ENCODE measurements at places on chromosomes 12 and 14.

DNA sequence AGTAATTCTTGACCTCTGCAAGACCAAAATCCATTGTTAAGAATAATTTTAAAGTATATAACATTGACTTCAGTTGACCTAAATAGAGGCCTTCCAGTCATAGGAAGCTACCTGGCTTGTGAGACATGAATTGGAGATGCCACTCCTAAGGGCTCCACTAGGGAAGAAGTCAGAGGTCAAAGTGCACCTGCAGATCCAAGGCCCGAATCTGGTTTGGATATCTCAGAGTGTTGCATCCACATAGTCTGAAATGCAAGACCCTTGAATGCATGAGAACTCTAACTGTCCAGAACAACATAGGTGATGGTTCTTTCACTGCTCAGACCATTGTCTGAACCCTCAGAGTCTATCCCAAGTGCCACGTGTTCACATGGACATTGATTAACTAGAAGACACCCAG lies 22.4 kb downstream of the RFX4 start:
- DNase-seq, result no peak

GRCh38 chr14:65850429-65851135 lies 438.1 kb downstream of the FUT8 start:
- DNase-seq, result no peak

- DNase-seq, result peak; percentile 91
Observed at GRCh38 chr12:52191841-52192791, at the start of gene KRT80. Gene KRT80 (minus strand): TSS chr12:52192014. CDS start chr12:52191902, 112 bp downstream.

DNA sequence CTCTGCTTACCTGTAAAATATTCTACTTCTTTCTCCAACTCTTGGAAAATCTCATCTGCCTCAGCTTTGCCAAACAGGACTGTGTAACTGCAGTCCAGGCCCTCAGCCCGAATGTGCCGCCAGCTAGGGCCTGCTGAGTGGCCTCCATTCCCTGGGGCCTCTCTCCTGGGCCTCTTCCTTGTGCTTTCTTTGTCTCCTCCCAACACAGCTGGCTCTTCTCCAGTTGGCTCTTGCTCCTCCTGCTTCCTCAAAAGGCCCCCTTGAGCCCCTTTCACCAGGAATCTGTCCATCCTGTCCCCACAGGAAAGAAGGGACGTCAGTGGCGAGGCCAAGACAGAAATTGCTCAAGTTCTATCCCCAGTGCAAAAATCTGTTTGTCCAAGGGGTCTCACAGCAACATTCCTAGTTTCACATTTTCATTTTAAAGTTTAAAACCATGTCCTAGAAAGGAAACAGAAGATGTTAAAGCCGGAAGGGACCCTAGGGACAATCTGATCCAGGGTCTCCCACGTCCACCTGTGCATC lies 713 bp downstream of the ALKBH2 start:
- DNase-seq, result no peak

DNA sequence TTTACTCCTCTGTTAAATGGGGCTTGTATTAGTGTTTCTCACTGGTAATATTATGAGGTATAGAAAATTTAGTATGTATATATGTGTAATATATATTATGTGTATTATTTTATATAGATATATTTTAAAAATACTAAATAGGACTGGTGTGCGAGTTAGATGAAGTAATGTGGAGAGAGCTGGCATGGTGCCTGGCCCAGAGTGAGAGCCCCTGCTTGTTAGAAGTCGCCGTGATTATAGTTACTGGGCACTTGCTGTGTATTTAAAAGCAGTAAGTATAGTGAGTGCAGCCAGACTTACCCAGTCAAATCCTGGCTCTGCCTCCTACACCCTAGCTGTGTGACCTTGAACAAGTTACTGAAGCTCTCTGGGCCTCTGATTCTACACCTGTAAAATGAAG lies 48.0 kb downstream of the WSCD2 start:
- DNase-seq, result no peak

GRCh38 chr12:126390969-126391566 lies 1325.8 kb downstream of the AACS start:
- DNase-seq, result no peak

DNA sequence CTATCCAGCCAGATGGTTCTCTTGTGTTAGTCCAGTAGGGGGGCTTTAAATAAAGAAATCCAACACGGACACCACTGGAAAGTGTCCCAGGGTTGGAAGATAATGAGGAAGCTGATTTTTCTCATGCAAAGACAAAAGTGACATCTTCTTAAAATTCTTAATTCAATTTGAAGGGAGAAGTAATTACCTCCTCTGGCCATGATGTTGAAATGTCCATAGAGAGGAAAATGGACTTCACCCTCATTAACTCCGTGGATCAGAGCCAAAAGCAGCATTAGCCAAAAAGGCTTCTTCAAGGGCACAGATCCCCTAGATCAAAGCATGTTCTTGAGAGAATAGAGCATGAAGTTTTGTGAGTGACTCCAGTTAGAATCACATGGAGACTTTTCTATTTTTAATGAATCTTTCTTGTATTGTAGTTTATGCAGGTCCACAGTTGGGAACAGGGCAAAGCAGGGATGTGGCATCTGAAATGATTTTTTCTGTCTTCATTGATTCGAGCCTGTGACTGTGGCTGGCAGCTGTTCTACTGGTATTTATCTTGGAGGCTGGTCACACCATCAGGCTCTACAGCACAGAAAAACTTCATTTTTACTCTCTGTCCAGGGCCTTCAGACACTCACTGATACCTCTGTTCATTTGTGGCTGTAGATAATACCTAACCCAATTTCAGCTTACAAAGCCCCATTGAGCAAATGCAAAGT lies 1002.5 kb downstream of the AACS start:
- DNase-seq, result no peak

All from NCI-H2029 treated with DMSO at 0.1 percent for 48 hours (cell line).